ENCODE measurements at places on chromosomes 1 and 21.

GRCh38 chr1:45014321-45015028 lies 2.4 kb downstream of the UROD start:
- peak; percentile 78 for DNase-seq

DNA sequence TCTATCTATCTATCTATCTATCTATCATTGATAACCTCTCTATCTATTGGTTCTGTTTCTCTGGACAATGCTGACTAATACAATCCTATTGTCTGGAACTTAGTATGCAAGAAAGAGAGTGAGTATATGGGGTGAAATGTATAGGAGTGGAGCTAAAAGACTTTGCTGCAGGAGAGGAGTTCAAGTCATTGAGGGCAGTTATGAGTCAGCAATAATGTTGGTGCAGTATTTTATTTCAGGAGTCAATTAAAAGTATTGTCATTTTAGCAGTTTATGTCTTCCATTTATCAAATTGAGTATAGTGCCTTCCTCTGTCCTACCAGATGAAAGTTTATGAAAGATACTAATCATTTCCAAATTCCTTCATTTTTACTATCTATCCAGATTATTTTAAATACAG lies 55.8 kb downstream of the MAP3K7CL start:
- DNase-seq: no peak

GRCh38 chr1:111857194-111857651 lies 101.5 kb downstream of the DDX20 start:
- no peak for DNase-seq

DNA sequence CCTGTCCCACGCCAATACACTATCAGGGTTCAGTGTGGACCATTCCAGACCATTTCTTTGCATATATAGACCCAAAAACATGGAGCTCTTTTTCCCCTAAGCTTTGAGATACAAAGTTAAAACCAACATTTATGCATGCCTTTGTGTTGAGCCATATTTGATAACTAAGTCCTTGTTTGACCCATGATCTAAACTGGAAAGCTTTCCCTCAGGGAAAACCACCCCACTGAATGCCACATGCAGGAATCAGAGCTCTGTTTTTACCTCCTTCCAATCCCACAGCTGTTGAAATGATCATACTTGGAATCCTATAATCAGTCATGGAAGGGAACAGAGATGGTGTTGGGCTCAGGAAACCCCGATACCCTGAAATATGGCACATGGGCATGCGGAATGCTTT lies 14.8 kb upstream of the SLC45A1 start:
- no peak for DNase-seq

GRCh38 chr1:4397196-4397595 lies 257.2 kb upstream of the AJAP1 start:
- no peak for DNase-seq

- no peak for DNase-seq
These were observed 139.9 kb downstream of the DHRS3 start for GRCh38 chr1:12477936-12478611.

DNA sequence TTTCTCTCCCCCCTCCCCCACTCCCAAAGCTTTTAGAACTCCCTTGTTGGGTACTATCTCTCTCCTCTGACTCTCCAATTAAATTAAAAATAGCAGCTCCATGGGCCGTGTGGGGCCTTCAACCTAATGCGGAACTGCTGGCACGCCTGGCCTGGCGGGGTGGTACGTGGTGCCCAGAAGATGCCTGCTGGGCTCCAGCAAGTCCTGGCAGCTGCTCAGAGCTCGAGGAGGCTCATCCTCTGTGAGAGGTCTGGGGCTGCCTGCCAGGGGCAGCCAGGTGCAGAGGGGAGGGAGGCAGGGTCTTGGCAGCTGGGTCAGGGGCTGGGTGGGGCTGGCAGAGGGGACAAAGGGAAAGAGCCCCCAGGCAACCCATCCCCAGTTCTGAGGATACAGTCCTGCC lies 74.4 kb downstream of the ACTL8 start:
- DNase-seq: no peak

DNA sequence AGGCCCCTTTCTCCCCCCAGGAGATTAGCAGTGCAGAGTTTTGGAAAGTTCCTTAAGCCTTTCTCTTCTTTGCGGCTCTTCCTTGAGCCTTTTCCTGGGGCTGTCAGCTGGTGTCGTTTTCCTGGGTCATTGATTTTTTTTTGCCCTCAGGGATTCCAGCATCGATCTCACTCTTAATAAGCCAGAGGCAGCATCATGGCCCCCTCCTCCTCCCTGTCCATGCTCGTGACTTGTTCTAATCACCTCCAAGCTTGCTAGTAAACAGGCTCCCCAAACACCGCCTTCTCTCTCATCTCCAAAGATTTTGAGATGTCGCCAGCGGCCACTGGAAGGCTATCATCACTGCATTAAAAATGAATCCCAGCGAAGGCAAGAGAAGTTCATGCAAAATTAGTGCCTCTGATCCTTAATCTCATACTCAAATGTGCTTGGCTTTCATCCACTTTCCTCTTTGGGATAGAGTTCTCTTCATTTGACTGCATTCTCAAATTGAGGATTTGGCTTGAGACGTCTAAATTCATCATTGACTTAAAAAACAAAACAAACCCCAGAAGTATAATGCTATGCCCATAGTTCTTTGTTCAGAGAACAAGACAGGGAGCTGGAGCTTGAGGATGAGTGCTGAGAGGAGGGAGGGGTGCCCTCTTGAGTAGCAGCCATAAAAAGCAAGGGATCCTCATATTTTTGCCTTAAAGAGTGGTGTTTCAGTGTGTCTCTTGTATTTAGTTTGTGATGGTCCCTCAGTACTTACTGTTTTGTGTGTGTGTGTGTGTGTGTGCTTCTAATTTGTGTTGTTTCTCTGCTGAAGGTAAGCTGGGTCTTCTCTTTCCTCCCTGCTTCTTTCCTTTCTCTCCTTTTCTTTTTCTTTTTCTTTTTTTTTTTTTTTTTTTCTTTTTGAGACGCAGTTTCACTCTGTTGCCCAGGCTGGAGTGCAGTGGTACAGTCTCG lies 3.2 kb downstream of the EVA1C start:
- DNase-seq: no peak

- DNase-seq: no peak
These were observed 138.5 kb downstream of the TNR start for GRCh38 chr1:175604942-175605286.

DNA sequence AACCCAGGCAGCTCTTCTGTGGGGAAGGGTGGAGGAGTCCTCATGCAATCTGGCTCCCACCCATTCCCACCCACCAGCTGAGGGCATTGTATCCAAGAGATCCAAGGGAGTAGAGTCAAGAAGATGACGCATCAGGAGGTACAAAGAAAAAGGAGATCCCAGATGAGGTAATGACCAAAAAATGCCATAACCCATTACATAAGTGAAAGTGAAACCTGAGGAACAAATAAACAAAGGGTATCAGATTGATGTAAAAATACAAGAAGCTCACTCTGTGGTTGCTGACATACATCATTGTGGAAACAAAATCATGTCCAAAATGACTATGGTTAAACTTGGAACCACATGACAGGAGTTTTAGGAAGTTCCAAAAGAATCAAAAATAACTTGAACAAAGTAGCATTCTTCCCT lies 42.5 kb downstream of the CCN1 start:
- DNase-seq: no peak

DNA sequence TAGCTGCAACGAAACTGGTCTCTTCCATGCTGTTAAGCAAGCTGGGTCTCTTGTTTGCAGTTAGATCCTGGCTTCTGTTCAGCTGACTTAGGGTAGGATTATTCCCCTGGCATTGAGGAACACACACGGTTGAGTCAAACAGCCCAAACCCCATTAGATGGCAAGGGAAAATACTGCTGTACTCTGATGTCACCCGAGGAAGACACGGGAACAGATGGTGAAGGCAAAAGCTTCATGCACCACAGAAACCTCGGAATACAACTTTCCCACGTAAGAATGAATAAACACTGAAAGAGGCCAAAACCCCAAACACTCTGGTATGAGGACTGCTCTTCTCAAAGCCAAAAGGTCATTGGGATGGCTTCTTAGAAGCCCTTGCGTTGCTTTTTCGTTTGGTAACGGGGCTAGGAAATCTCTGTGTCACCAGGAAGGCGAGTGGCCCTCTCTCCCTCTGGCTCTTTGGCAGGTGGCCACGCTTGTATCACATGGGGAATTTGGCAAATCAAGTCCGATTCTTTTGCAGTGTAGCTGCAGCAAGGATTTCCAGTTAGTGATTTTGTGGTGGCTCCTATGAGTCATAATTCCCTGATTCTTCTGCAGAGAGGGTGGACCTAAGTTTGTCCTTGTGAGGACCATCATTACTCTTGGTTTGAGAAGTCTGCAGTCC lies 16.7 kb upstream of the LYST start:
- no peak for DNase-seq

DNA sequence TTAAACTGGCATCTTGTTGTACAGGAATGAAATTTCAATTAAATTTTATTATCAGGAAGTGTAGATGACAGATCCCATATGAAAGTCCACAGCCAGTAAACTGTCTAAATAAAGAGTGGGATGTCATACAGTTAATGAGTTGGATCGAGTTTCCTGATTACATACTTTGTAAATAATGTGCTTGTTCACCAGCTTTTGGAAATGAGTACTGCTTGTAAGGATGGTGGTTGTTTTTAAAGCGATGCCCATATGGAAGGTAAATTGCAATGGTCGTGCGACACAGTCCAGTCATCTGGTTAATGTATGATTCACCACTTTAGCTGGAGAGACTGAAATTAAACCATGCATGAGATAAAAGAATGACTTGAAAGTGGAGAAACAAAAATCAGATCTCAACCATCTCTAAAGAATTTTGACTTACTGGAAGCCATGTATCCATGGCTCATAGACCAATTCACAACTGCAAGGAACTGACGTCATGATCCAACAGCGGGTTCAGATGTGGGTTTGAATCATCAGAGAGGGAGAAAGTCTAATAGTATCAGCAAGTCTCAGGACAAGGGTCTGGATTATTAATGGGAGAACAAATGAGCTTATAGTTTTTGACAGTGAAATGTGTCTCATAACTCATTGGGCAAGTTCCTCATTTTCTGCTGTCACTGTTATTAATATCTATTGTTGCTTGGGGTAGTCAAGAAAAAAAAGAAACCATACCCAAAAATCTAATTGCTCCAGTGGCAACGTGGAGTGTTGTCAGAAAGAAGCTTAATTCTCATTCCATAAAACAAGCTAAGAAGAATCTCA lies 49.0 kb downstream of the MAP10 start:
- no peak for DNase-seq

GRCh38 chr1:96703186-96703585 lies 18.4 kb upstream of the PTBP2 start:
- no peak for DNase-seq

DNA sequence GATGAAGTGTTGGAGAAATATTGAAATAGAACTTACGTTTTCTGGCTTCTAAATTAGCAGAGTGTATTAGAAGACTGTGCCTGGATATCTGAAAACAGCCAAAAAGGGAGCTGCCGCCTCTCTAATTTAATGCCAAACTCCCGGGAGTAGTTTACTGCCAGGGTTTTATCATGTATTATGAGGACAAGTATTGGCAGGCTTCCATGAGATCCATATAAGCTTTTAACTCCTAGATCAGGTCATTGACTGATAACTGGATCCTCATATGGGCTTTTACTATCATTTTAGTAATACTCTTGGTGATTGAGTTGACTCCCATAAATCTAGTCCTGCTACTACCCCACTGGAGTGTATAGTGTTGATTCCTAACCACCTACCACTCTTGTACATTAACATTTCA lies 178.4 kb upstream of the CXADR start:
- DNase-seq: no peak

- DNase-seq: no peak
These were observed 41.4 kb downstream of the RNF115 start for GRCh38 chr1:145782272-145783099.

GRCh38 chr1:115082949-115083348 lies 6.4 kb downstream of the TSPAN2 start:
- no peak for DNase-seq

DNA sequence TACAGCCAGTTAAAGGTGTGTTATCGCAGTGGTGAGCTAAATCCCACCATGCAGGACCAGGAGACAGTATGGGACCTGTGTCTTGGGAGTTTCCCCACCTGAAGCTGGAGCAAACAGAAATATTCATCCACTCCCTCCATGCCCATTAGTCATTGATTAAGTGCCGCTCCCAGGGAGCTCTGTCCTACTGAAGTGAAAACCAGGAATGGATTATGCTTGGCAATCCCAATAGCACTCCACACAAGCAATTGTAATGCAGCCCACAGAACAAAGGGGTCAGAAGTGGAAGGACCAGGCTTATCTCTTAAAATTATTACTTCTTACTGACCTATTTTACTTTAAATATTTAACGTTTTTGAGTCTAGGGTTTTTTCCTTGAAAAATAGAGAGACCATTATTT lies 1005.4 kb downstream of the ADGRL2 start:
- no peak for DNase-seq

DNA sequence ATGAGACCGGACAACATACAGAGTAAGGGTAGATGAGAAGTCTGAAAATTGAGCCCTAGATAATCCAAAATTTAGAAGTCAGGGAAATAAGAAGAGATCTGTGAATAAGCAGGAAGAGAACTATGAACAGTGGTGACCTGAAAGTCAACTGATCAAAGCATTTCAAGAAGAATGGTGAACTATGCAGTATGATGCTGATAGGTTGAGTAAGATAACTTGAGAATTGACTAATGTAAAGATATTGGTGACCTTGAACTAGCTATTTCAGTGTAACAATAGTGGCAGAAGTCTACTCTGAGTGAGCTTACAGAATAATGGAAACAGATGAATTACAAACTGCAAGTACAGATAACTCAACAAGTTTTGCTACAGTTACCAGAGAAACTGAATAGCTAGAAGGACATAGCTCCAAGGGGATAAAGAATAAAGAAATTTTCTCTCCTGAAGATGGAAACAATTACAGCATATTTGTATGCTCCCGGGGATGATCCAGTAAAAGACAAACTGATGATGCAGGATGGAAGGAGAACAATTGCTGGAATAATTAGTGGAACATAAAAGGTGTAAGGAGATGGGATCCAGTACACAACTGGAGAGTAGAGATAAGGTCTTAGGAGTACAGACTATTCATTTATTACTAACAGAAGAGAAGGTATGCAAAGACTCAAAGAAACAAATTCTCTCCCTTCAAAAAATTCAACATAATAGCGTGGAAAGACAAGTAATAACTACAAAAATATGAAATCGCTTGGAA lies 10.9 kb downstream of the NRDC start:
- DNase-seq: no peak

All from GM13977 (cell line).